ENCODE measurements at places on chromosomes 4 and X.

DNA sequence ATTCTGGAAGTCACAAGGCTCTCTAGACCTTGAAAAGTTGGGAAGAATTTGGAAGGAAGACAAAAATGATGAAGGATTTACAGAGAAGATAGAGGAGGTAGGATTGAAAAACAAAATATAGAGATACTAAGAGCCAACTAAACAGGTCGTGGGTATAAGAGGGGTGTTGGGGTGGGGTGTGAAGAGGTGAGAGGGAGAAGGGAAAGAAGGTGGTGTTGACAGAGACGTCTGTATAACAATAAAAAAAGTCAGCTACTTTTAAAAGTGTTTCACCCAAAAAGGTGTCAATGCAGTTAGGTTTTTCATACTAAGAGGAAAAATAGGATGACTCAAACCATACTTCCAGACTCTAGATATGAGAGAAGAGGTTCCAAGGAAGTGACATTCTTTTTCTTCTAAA is 33.0 kb upstream of the MAP3K15 start:
- no peak for DNase-seq

- no peak for DNase-seq
Observed at GRCh38 chr4:2385516-2385915, 32.9 kb downstream of the ZFYVE28 start.

DNA sequence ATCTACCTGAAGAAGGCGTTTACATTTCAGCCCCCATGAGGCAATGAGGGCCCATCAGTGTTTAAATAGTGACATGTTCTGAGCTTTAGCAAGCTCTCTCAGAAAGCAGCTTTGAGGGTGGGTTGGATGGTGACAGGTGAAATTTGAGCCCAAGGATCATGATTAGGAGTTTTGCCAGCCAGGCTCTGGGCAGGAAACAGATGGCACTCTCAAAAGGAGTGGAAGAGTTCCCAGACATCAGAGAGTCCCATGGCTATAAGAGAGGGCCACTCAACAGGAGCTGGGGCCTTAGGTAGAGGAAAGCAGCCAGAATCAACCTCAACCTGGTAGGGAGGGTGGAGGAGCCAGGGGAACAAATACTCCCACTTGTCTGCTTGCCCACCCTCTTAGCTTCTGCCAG is 499.8 kb downstream of the MID1IP1 start:
- no peak for DNase-seq

GRCh38 chrX:104288961-104289360 is 34.2 kb upstream of the ESX1 start:
- DNase-seq, result no peak

GRCh38 chr4:101858641-101859040 is 68.1 kb downstream of the BANK1 start:
- DNase-seq, result no peak

DNA sequence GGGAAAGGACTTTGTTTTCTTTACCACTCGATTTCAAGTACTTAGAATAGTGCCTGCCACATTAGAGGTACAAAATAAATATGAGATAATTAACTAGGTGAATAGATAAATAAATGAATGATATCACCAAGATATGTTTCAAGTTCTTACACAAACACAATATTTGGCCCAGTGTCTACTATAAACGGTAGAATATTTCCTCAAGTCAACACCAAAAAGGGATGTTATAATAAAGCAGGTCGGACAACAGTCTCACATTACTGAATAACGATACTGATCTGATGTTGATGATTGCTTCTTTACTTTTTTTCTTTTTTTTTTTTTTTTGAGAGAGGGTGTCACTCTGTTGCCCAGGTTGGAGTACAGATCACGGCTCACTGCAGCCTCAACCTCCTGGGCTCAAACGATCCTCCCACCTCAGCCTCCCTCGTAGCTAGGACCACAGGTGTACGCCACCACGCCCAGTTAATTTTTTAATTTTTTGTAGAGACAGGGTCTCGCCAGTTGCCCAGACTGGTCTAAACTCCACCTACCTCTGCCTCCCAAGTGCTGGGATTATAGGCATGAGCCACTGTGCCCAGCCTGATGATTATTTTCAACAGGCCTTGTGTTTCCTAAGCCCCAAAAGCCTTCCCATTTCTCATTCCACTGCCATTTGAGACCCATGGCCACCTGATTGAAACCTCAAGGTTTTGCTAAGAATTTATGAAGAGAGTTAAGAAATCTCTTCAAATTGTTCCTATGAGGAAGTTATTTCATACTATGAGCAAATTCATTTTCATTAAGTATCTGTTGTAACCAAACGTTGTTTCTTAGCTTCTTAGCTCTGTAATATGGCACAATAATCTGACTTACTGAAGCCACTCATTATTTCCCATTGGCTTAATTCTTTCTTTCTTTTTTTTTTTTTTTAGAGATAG is 2.3 kb downstream of the MANBA start:
- no peak for DNase-seq

GRCh38 chrX:150573106-150573505 is 4.7 kb downstream of the MTM1 start:
- peak; percentile 45 for DNase-seq

Measured in activated CD4-positive, alpha-beta T cell treated with anti-CD3 and anti-CD28 coated beads, Interleukin-2, Interleukin-4, amounts not matched to agents 100 ng/mL and 50 ng/mL, durations not matched to agents 16 hours and 8 hours (primary cell).